ENCODE measurements at places on chromosomes 4 and X.

DNA sequence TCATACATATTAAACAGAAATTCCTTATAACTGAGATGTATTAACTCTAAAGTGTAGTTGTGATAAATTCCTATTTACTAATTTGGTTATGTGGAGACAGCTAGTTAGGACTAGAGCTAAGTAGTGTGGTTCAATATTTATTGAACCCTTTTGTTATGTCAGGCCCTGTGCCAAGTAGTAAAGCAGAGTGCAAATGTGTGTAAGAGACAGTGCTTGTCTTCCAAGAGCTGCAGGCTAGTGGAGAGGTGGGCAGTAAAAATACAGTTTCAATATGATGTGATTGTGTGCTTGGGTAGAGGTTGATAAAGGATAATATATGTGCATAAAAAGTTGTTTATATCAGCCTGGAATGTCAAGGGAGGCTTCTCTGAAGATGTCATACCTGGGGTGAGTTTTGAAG lies 80.0 kb downstream of the TBC1D19 start:
- no peak for DNase-seq

- no peak for DNase-seq
Measured at GRCh38 chrX:113833096-113834055, 750.5 kb upstream of the HTR2C start.

- DNase-seq = no peak
Measured at GRCh38 chr4:179595671-179596410, 2153.6 kb upstream of the AGA start.

- no peak for DNase-seq
Measured at GRCh38 chr4:186009976-186010375, 59.0 kb upstream of the TLR3 start.

DNA sequence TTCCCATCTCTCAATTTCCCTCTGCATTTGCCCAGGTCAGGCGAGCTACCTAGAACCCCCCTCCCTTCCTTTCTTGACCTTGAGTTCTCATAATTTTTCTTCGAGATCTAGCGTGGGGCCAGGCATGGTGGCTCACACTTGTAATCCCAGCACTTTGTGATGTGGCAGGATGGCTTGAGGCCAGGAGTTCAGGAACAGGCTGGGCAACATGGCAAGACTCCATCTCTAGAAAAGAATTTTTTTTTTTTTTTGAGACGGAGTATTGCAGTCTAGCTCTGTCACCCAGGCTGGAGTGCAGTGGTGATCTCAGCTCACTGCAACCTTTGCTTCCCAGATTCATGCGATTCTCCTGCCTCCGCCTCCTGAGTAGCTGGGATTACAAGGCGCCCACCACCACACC lies 4.5 kb upstream of the PORCN start:
- DNase-seq = no peak

DNA sequence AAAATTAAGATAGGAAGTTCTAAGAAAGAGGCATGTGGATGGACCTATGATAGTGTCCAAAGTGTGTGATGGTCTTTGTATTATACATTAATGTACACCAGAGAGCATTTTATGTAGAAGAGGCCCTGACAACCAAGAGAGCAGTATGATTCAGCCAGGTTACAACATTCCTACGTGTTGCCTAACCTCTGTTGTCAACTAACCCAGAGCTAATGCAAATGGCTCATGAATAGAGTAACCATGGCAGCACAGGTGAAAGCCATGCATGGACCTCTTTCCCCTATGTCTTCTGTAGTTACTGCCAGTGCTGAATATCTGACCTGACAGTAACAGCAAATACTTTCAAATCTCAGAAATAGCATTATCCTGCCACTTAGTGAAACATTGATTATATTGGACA lies 255.6 kb downstream of the NDST4 start:
- no peak for DNase-seq

DNA sequence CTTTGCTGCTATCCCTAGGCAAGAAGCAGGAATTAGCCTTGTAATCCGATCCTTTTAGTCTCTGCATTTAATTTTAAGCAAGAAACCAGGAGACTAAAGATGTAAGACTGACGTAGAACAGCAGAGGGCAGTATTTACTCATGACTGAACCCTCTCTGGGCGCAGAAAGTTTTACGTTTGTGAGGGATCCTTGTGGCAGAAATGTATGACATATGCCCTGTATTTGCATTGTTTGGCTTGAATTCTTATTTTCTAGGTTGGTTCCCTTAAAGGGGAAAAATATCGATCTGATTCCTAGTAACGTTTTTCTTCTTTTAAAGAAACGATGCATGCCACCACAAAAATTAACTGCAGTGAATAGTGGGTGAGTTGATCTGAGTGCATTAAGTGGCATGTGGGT lies 1.3 kb upstream of the FAT4 start:
- no peak for DNase-seq

GRCh38 chr4:165301833-165302232 lies 25.6 kb upstream of the MSMO1 start:
- no peak for DNase-seq

GRCh38 chr4:176443646-176444409 lies 124.1 kb downstream of the SPCS3 start:
- no peak for DNase-seq

- no peak for DNase-seq
Measured at GRCh38 chr4:41692717-41693345, 55.7 kb downstream of the PHOX2B start.

DNA sequence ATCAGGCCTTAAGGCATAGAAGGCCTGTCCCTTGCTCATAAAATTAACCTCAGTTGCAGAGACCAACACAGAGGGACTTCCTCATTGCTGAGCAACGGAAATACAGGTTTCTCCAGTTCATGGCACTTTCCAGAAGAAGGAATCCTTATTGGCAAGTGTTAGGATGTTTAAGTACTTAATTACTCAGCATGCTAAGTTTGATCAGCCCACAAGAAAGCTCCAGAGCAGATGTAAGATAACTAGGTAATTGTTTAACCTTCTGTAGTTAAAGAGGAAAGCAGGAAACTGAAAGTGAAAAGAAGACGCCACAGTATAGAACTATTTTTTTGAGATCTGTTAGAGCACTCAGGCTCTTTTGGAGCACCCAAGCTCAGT lies 33.5 kb downstream of the SMS start:
- no peak for DNase-seq

GRCh38 chr4:168440442-168441264 lies 39.6 kb downstream of the DDX60L start:
- DNase-seq = no peak

DNA sequence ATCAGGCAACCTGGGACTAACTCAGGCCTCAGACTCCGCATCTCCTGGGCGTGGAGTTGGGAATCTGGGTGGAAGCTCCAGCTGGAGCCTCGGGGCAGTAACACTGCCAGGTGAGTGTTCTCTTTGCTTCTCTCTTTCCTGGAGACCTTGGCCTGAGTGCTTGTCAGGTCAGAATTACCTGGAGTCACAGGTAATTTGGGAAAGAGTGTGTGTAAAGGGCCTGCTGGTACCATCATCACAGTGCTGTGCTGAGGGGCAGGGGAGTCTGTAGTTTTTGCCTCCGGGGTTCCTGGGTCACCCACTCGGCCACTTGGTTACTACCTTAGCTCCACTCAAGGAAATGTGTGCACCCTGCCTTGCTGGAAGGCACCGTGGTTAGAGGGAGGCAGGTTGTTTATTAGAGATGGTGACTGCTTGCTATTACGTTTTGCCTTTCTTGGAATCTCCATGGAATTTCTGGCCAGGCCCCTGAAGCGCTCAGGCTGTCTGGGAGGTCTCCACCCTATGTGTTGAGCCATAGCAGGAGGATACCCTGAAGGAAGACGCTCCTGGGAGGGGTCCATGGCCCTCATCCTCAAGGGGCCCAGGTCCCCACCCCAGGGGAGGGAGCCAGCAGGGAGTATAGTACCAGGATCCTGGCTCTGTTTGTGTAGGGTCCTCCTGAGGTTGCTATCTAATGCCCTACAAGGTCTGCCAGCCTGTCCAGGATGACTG lies 2.9 kb downstream of the GPR78 start:
- DNase-seq = no peak

- DNase-seq = no peak
Measured at GRCh38 chr4:78661921-78662521, 110.5 kb downstream of the ANXA3 start.

DNA sequence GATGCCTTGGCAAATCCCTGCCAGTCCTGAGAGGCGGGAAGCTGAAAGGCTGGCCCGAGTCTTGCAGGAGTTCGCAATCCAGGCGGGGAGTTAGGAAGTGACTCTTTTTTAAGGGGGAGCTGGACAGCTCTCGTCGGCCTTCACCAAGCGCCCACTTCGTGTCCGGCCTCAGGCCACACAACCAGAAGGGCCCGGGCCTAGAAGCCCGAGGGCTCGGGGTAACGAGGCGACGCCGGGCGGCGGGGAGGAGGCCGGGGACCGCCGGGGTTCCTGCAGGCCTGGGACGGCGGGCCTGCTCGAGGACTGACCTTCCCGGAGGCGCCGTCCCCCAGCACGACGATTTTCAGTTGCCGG lies 395 bp downstream of the RAB28 start:
- DNase-seq = peak; percentile 90

GRCh38 chrX:65750674-65751469 lies 83.4 kb downstream of the MSN start:
- DNase-seq = no peak

DNA sequence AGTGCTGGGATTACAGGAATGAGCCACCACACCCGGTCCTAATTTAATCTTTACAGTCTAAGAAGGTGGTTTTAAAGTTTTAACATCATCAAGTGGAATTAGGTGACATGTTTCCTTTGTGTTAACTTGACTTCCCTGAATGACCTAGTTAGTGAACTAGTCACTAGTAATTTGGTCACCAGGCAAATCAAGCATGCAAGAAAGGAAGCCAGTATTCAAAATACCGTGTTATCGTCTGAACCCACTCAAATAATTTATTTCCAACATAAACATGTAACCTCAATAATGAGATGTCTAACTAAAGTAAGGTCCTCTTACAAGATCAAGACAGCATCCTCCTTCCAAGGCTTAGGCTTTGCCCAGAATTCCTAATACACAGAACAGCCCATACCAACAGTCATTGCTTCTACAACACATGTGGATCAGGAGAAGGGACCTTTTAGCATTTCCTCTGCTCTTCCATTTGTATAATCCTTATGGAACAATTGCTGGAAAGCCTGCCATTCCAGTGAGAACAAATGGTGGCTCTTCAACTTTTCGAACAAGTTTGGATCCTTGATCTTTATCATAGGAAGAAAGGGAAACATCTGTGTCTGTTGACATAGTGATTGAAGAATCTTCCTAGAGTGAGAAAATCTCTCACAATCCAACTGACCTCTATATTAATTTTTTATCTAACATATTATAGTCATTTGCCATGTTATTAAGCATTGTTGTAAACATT lies 97.2 kb downstream of the ANXA3 start:
- no peak for DNase-seq

GRCh38 chrX:45633419-45633818 lies 432.7 kb upstream of the DIPK2B start:
- no peak for DNase-seq

DNA sequence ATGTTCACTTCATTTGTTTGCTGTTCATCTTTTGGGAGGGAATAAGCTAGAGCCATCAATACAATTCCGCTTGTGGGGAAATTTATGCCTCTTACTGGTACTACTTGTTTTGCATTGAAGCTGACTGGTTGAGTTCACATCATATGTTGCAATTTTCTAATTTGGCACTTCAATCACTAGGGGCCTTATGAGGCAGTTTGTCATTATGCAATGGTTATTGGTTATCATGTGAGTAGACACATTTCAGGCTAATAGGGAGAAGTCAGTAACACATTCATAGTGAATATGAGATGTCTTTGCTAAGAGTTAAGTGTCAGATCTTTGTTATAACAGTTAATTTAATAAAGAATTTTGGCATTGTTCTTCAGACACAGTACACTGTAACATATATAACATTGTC lies 5.0 kb downstream of the RPL36A start:
- DNase-seq = no peak
